MCF 10A (cell line): ENCODE measurements at places on chromosomes 3 and 15. TPM values are rescaled to one million over a fixed set of nuclear protein-coding genes. Genes with fewer than 3 reads are reported as not detected.

The BSN gene
- total RNA-seq: 0.10 and 0.37 TPM in 2 replicates

The FANCD2 gene
- total RNA-seq: 14.6 and 24.6 TPM in 2 replicates

The TJP1 gene
- total RNA-seq: 114 and 137 TPM in 2 replicates

The COL8A1 gene
- 29.1 and 112 TPM in 2 replicates for total RNA-seq

The CD86 gene
- not detected in 2 replicates for total RNA-seq

The CCR8 gene
- total RNA-seq: not detected in 2 replicates

The MESP2 gene
- not detected in 2 replicates for total RNA-seq

The GABRG3 gene
- not detected in 2 replicates for total RNA-seq

The RASA2 gene
- 15.8 and 19.5 TPM in 2 replicates for total RNA-seq
